ENCODE measurements at places on chromosomes 11 and 22.

DNA sequence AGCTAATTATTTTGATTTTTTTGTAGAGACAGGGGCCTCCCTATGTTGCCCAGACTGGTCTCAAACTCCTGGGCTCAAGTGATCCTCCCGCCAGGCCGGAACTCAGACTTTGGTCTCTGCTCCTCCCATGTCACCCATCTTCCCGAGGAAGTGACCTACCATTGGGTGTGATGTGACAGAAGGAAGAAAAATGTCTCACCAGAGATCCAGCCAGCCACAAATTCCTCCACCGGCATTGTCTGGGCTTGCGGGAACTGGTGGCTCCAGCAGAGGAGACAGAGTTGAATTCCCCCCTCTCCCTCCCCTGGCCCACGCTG lies 772 bp downstream of the SLC25A45 start:
- no peak for DNase-seq

DNA sequence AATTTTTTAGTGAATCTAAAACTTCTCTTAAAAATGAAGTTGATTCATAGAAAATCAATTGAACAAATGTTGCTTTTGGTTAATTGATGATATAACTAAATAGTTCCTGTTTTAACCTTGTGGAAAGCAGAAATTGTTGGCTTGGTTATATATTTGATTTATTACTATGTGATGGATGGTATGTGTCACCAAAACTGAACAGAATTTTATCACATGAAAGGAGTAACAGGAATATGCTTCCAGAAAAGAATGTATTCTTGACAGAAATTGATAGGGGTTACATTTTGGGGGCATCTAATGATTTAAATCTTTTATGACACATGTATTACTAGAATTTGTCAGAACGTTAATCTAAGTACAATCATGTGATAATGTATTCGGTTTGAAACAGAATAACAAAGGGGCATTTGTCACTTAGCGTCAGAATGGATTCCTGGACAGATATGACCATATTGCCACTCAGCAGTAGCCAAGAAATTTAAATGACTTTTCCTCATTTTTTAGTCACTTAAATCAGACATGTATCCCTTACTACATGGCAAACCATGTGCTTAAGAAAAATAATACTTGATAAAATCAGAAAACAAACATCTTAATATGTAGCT lies 295.2 kb downstream of the GRM5 start:
- DNase-seq, result no peak

DNA sequence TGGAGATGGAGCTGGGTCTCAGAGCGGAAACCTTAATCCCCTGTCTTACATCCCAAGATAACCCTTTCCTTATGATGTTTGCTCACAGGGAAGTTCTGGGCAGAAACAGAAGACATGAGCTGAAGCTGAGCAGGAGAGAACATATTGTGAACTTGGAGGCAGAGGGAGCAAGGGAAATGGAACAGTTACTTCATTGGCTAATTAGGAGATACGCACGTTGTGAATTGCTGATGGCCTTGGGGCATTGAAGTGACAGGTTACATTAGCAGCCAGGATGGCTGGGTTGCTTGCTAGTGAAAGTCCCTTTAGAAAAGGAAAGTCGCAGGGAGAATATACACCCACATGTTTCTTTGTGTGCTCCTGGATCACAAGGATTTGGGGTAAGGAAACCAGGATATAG lies 48.7 kb downstream of the TENM4 start:
- DNase-seq, result no peak

DNA sequence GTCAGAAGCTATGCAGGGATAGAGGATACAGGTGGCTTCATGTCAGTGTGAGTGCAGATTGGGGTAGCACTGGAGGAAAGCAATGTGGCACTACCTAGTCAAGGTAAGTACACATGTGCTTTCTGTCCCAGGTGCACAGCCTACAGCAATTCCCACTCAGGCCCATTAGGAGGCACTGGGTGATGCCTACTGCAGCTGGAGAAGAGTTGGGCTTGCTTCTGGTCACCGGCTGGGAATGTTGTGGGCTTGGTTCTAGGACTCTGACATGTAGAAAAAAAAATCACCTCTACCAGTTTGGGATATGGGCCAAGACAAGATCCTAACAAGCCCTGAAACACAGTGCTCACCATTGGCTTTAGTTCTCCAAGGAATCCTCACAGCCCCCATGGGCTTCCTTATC lies 69.7 kb downstream of the TENM4 start:
- DNase-seq, result no peak

DNA sequence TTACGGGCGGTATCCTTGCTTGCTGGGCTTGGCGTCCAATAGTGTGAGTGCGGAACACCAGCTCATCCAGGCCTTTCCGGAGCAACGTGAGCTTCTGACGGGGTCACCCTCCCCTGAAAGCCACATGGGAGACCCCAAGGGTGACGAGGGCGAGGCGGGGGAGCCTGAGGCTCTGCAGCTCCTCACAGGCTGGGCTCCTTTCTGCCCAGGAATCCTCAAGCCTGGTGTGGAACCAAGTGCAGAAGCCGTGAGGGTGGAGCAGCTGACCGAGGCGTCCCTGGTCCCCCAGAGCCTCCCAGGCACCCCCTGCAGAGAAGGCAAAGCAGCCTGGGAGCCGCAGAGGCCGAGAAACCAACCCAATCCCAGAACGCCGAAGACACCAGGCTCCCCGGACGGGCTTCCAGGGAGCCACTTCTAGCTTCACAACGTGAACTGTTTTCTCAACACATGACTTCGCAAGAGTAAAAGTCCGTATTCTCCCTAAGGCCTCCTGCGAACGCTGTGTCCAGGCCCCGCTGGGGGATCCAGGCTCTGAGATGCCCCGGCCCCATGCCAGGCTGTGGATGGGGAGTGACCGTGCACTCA lies 530.3 kb downstream of the BRD1 start:
- peak; percentile 7 for DNase-seq

DNA sequence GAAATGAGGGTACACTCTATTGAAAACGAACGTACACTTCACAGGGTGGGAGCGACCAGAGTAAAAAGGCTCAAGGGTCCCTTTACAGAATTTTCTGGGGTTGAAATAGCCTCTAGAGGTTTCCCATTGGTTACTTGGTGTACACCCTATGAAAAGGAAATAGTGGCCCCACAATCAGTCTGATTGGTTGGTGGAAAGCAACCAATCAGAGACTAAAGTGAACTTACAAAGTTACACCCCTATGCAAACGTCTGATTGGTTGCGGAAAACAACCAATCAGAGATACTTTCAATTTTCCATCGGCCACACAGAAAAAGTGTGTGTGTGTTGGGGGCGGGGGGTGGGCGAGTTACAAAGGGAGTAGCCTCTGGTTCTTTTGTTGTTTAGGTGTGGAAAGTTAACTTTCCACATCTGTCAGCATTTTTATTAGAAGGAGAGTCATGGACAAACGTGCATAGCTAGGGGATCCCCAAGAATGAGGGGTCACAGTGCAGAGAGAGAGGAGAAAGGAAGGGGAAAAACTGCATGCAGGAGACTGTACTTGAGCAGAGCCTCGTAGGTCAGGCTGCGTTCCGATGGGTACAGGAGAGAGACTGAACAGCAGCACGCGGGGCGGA lies 1152.1 kb downstream of the TBC1D22A start:
- DNase-seq, result no peak

DNA sequence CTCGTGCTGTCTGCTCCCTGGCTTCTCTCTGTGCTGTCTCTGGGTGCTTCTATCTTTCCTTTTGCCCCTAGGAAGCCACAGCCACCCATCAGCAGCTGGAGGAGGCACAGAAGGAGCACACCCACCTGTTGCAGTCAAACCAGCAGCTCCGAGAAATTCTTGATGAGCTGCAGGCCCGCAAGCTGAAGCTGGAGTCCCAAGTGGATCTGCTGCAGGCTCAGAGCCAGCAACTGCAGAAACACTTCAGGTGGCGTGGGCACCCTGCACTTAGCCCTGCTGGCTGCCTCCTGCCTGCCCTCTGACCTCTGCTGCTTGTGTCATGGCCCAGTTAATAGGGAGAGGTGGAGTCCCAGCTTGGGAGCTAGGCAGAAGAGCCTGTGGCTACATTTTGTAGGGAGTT lies 67.8 kb downstream of the CEP164 start:
- no peak for DNase-seq

GRCh38 chr22:49365910-49366309 lies 461.8 kb downstream of the BRD1 start:
- no peak for DNase-seq

DNA sequence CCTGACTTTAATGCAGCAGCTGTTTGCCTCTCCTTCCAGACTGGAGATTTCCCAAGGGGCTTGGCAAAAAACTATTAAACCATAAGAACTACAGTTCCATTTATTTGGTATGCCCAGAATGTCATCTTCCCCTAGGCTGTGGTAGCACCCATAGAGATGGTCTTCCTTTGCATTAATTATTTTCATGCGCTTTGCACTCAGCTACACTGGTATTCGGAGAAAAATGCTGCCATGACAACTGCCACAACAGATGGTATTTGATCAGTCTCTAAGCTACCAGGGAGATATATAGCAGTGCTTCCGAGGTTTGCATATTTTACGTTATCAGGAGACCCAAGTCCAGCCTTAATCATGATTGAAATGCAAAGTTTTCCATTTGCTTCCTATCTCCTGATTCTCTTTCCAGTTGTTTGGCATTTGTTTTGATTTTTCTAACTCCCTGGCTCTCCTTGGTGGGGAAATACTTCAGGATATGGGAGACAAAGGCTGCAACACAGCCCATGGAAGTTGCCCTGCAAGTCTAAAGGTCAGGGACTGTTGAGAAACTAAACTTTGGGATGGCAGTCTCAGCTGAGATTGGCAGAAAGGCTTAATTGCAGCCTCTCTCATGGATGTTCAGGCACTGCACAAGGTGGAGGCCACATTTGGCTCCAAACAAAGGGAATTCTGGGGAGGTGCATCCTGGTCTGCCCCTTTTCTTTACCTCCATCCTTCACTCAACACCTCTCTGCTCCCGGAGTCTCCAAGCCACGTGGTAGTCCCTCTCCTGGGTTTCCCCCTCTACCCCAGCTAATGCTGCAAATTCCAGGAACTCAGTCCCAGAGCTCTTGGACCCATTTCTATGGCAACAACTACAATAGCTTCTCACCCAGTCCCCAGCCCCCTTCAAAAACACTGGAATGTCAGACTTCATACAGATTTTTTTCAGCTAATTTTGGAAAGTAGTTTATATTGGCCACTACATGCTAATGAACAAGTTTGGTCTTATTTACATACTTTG lies 151.8 kb downstream of the NAV2 start:
- no peak for DNase-seq

DNA sequence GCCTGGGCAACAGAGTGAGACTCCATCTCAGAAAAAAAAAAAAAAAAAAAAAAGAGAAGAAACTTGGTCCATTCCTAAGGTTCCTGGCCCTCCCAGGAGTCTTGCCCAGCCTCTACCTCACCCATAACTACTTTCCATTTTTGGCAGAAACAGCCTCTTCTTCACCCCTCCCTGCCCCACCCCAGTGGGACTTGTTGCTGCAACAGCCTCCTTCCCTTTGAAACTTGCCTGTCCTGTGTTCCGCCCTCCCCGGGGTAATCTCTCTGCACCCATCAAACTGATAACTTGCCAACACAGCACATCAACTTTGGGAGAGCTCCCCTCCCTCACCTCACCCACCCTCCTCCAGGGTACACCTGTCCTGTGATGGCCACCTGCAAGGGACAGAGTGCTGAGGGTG lies 10.0 kb upstream of the FAM83F start:
- DNase-seq, result no peak

GRCh38 chr11:105696000-105696399 lies 86.1 kb downstream of the GRIA4 start:
- DNase-seq, result no peak

DNA sequence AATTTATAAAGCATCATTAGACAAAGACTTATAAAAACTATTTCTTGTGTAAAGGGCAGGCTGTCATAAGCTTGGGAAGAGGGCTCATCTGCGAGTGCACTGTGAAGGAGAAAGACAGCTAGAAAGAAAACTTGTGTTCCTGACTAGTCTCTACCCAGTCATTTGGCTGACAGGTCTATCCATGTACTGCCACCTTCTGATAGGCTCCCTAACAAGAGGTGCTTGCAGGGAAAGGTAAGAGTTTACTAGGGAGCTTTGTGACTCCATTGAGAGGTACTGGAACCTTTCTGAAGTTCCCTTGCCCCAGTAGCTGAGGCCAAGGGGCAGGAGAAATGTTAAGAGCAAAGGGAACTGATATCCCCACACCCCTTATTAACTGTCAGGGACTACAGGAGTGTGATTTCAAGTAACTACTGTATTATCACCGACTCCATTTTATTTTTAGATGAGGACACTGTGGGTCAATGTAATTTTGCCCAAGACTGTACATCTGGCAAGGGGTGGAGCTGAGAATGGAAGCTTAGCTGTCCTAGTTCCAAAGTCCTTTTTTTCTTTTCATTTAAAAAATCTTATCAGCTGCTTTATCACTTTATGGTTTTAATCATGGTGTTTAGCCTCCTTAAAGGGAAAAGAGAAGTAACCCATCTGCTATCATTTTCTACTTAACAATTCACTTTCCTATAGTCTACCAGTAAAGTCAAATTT lies 129.4 kb downstream of the ARHGAP20 start:
- no peak for DNase-seq

- DNase-seq, result peak; percentile 63
Measured at GRCh38 chr11:44949160-44950030, 1.3 kb downstream of the TP53I11 start.

- DNase-seq, result no peak
Measured at GRCh38 chr11:117921456-117921855, 7.7 kb downstream of the TMPRSS13 start.

GRCh38 chr11:117300283-117300663 lies 9.1 kb downstream of the BACE1-AS start:
- DNase-seq, result no peak

GRCh38 chr11:58625826-58626460 lies 3.5 kb downstream of the CNTF start:
- no peak for DNase-seq

DNA sequence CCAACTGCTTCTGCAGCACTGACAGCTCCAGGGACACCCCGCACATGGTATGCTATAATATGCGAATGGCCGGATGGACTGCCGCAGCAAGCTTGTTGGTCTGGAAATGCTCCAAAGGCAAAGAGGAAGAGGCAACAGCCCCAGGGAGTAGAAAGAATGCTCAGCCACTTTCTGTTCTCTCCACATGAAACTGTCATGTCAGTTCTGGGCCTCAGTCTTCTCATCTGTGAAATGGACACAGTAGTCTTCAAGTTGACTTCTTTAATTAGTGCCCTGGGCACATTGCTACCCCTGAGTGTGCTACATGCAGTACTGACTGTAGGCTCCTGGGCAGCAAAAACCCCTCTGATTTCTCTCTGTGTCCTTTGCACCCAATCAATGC lies 19.9 kb downstream of the IL10RA start:
- no peak for DNase-seq

GRCh38 chr11:11579012-11579988 lies 42.5 kb downstream of the GALNT18 start:
- DNase-seq, result no peak

GRCh38 chr22:23066200-23067022 lies 3.9 kb upstream of the GNAZ start:
- no peak for DNase-seq

Data from memory B cell (primary cell).